ENCODE measurements at places on chromosomes 13 and 19.
A peak's percentile ranks its signal among the peaks of the same experiment; 100 is the strongest.

GRCh38 chr19:29483944-29484581 is 41.7 kb upstream of the VSTM2B start:
- DNase-seq, result no peak

- no peak for DNase-seq
These were observed 151.6 kb downstream of the ZIC5 start for GRCh38 chr13:99819967-99820366.

- DNase-seq, result no peak
These were observed 31.9 kb downstream of the SGCG start for GRCh38 chr13:23212671-23213070.

DNA sequence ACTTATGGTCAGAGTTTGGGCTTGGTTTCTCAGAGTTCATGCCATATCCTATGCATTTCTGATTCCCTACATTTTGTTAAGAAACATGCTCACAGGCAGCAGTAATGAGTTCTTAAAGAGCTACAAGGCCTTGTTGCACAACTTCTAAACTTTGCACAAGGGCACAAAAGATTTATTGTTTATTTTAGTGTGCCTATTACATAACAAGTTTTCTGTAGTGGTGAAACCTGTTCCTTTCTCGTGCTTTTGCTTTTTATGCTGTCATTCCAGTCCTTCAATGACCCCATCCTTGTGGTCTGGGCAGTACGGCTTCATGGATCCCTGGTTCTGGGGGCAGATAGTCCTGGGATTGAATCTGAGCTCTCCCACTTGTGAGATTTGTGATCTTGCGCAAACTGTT is 17.8 kb downstream of the ZNF507 start:
- no peak for DNase-seq

- DNase-seq, result no peak
These were observed 937 bp downstream of the ZNF841 start for GRCh38 chr19:52094526-52095130.

DNA sequence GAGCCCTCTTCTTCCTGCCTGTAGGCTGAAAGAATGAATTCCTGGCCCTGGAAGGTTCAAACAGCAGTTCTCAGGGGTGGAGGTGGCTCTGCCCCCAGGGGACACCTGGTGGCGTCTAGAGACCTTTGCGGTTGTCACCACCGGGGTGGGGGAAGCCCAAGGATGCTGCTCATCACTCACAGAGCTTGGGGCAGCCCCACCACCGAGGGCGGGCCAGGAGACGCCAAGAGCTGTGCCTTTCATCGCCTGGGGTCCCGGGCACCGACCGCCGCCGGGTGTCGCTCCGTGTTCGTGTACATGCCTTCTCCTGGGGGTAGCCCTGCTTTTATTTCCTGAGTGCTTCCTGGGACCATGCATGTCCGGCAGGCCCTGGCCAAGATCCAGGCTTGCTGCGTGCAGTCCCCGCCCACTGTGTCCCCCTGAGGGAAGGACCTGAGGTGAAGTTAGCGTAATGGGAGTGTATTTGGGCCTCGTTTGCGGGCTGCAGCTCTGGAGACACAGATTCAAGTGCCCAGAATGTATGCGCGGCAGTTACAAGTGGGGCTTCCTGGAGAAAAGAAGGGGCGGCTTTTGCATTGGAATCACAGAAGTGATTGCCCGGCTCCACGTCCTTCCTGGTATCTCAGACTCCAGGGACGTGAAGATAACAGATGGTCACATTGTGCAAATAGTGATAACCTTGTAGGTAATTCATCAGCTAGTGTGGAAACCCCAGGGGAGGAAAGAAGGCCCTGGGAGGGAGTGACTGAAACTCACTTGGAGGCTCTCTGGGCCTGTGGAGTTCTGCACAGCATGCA is 7.8 kb downstream of the DOT1L start:
- DNase-seq, result no peak

DNA sequence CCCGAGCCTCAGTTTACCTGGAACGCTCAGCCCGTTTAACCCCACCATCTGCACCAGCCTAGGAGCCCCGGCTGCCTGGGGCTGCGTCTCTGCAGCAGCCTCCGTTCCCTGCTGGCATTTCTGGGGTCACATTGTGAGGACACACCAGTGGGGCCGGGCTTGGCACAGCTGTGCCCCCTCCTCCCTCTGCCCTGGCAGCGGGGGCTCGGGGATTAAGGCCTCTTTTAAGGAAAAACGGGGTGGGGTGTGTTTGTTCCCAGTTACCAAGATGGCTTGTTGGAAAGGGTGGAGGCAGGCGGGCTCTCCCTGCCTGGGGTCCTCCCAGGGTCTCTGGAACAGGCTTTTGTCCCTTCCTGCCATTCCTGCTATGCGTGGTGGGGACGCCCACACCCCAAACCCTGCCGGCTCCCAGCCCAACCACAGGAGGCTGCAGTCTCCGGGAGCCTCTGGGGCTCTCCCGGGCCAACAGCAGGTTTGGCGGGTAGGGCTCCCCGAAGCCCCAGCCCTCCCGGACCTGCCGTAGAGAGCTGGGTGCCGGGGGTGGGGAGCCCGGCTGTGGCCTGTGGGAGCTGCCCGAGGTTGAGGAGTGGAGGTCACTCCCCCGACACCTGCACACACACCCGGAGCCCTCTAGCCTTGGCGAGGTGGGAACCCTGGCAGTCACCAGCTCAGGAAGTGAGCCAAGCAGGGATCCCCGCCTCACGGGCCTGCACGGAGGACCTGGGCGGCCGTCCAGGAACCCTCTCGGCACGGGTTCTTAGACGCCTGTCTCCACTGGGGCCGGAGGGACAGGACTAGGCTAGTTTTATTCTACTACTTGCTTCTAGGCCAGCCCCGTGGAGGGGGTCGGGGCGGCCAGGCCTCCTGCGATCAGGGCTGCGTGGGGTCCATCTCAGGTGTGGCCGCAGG is 36.9 kb downstream of the GADD45B start:
- DNase-seq, result no peak

DNA sequence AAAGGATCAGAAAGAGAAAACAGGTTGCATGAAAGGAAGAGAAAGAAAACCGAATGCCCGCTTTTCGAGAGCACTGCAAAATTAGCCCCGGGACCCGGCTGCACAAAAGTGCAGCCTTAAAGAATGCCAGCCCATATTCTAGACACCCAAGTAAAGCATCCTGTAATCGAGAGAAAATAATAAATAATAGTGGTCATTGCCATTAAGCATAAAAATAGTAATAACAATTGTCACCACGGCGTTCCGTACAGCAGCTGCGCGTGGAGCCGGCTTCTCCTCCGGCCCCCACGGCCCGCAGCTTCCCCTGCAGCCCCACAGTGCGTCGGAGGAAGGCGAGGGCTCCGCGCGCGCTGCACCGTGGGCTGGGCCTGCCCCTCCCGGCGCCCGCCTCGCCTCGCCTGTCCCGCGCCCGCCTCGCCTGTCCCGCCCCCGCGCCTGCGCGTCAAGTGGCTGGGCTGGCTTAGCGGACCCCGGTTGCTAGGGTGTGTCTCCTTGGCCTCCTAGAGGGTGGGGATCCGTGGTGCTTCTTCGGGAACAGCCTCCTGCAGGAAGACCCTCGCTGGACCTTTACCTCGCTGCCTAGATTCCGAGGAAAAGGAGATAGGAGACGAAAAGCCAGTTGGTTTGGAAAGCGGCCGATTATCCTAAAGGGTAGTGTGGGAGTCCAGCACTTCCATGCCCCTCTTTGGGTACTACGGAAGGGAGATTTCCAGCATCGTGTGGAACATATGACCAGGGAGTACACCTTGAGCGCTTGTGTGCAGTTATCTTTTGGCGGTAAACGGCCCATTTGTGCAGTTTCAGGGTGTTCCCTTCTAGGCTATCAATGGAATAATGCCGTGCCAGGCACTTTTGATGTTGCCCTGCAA is at the start of gene LRRC63:
LRRC63 (plus strand) TSS at position 446 of the 869 bp plus-strand sequence. CDS start 1,107 bp downstream, outside the sequence.
- peak; percentile 64 for DNase-seq

DNA sequence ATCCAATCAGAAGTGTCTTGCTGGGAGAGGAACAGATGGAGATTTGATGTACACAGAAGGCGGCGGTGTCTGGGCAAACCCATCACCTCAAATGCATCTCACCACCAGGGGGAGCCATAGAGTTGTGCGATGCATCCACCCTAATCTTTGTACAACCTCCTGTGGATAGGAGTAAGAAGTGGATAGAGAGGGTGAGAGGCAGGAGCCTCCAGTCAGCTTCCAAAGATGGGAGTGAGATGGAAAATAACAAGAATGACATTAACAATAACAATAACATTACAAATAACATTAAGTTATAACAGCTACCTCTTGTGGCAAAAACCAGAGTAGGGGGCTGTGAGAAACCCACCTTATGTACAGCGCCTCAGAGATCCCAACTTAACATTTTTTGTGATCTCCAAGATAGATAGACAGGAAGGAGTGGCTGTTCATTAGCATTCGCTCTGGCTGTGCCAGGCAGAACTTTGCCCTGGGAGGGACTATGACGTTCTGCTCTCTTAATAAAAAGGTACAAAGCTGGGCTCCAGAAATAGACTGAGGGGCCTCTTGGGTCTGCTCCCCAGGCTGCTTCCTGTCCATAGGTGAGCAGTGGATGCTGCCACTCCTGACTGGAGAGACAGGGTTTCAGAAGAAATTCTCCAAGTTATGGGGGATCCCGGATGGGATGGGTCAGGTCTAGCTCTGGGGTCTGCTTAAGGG is 5.2 kb upstream of the CEACAM18 start:
- peak; percentile 76 for DNase-seq

- DNase-seq, result no peak
These were observed 1054.4 kb upstream of the SPRY2 start for GRCh38 chr13:81395368-81395767.

DNA sequence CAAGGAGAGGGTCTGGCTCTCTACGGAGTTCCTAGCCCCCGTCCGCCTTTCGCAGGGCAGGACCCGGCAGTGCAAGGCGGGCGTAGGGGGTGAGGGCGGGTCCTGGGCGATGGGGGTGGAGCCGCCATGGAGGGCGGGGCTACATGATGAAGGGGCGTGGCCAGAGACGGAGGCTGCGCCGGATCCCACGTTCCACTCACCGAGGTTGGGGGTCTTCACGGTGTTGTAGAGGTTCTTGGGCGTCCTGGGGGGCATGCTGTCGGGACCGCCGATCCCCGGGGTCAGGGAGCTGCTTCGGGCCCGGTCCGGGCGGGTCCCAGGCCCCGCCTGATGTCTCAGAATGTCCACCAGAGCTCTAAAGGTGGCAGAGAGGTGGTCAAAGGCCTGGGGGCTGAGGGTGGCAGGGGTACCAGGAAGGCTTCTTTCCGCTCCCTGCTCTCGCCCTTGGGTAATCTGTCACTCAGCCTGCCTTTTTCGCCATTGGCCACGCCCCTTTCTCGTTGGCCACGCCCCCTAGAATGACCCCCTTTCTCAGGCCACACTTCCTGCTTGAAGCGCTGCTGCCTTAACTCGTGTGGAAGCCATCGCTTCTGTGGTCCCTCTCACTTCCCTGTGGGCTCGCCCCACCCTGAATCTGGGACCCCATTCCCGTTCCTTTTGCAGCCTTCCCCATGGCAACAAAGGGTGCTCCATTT is 2.5 kb downstream of the SHISA7 start:
- DNase-seq, result no peak

DNA sequence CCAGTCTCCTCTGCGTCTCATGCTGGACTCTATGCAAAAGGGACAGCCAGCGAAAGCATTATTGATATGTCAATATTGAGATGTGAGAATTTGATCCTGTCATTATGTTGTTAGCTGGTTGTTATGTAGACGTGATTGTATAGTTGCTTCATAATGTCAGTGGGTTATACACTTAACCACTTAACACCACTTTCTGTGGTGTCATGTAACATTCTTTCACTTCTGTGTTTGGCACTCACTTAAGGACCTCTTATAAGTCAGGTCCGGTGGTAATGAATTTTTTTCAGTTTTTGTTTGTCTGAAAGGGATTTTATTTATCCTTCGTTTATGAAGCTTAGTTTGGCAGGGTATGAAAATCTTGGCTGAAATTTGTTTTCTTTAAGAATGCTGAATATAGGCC is 7.1 kb upstream of the SIGLEC7 start:
- no peak for DNase-seq

DNA sequence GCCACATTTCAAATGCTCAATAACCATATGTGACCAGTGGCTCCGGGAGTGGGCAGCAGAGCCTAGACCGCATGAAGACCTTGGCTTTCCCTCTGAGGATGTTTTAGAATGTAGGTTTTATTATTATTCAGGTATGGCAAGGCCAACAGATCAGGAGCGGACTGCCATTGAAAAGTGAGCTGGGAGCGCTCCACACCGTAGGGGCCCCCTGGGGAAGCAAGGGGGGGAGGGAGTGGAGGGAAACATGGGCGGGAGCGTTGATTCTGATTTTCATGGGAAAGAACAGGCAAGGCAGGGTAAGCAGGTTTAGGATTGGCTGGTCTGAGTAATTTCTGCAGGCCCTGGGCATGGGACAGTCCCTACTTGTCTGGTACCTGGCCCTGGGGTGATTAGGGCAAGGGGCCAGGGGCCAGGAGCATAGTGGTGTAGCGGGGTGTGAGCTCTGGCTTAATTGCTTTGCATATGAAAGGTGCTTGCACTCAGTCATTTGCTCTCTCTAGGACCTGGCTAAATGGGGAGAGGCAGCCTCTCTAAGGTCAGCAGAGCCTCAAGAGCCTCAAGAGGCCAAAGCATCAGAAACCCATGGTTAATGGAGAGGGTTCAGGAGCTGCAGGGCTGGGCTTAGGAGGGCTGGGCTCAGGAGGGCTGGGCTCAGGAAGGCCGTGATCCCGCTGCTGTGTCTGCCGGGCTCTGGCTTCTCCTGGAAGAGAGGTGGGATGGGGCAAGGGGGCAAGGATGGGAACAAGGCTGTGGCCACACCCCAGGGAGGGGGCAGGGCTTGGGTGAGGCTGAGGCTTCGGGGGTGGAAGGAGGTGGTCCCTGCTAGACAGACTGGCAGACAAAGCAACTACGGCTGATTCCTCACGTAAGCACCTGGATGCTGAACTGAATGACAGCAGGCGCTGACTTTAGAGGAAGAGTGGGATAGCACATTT is 82.0 kb upstream of the WASF3 start:
- no peak for DNase-seq

- no peak for DNase-seq
These were observed 47.5 kb downstream of the OXGR1 start for GRCh38 chr13:96946709-96947311.

DNA sequence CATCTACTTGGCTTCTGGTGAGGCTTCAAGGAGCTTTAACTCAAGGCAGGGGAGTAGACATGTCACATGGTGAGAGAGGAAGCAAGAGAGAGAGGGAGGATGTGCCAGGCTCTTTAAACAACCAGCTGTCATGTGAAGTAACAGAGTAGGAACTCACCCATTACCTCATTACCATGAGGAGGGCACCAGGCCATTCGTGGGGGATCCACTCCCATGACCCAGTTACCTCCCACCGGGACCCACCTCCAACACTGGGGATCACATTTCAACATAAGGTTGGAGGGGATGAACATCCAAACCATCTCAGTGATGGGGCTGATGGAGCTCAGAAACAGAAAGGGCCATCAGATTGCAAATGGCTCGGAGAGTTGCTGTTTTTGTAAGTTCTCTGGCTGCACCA is 12.9 kb downstream of the VSTM2B start:
- DNase-seq, result no peak
